Omental fat pad (tissue), 4 donors: ENCODE measurements at places on chromosomes 12 and 14. TPM values are rescaled to one million over a fixed set of nuclear protein-coding genes. Genes with fewer than 3 reads are reported as not detected.

MYBPC1 gene
- not detected for total RNA-seq

HVCN1 gene
- 15.6 TPM for total RNA-seq

ADAM21 gene
- total RNA-seq: not detected

HSP90AA1 gene
- total RNA-seq: 1,533 TPM

OR4K17 gene
- not detected for total RNA-seq

KERA gene
- total RNA-seq: not detected

CD69 gene
- 22.5 TPM for total RNA-seq

GPR84 gene
- total RNA-seq: 1.0 TPM

RPL10L gene
- not detected for total RNA-seq

CCDC198 gene
- not detected for total RNA-seq
